HCEC 1CT (cell line): ENCODE measurements at places on chromosomes 13 and 19.

DNA sequence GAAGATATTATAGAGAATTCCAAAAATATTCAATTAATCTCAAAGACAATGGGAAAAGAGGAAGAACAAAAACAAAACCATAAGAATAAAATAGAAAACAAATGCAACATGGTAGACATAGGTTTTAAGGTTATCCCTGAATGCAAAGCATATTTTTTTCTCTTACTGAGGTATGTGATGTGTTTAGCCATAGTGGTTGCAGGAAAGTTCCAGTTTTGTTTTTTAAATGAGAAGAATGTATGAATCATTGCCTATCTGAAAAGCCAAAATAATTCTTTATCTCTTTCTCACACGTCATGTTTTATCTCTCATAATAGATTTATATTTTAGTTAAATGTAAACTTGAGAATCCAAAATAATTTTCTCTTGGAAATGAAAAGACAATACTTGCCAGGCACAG, 2591.7 kb upstream of the PCDH20 start:
- no peak for DNase-seq

DNA sequence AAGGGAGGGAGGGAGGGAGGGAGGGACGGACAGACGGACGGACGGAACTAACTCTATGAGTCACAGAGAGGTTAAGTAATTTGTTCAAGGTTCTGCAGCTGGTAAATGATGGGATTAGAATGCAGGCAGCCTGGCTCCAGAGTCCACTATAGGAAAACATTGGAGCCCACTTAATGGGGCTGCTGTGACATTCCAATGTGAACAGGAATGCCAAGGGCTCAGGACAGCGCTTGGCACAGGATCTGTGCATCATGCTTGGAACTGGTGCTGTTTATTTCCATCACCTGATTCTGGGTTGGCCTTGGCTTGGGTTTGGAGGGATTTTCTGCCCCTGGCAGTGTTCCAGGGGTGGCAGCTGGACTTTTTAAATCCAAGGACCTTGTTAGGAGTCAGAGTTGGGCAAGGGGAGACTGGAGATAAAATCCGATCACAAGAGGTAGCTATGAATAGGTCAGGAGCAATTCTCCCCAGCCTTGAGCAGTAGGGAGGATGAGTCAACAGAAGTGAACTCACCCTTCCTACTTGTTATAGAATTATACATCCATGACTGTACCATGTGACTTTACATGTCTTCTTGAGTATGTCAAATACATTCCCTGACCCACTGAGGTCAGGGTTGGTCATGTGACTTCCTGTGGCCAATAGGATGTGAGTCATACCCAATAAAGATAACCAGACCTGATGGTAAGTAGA, 7.8 kb upstream of the HIF3A start:
- DNase-seq: peak; percentile 99

- DNase-seq: no peak
Observed at GRCh38 chr19:3506384-3507340, 551 bp downstream of the FZR1 start.

- no peak for DNase-seq
Observed at GRCh38 chr13:94329277-94329676, 150.2 kb downstream of the DCT start.
